ENCODE measurements at places on chromosomes 2 and 18.

DNA sequence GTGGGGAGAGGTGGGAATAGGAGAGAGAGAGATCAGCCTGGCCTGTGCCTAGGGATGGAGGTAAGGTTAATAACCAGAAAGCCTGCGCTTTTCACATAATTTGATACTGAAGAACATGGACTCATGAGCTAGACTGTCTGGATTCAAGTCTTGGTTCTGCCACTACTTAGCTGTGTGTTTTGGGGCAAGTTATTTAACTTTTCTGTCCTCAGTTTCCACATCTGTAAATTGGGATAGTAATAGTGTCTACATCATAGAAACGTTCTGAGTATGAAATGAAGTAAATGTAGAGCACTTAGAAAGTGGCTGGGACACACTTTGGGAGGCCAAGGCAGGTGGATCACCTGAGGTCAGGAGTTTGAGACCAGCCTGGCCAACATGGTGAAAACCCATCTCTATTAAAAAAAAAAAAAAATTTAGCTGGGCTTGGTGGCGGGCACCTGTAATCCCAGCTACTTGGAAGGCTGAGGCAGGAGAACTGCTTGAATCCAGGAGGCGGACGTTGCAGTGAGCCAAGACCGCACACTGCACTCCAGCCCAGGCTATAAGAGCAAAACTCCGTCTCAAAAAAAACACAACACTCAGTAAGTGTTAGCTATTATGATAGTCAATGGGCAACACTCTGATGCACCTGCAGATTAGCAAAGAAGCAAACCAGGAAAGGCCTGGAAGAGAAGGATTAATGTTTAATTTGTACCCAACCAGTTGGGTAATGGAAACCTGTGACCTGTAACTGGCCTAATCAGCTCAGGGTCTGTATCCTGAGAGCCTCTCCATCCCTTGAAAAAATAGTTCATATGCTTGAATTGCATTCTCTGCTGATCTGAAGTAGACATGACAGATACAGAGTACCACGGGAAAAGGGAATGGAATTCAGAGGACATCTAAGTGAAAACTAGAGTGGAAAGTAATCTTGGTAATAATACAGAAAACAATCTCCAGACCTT lies 6.8 kb downstream of the GALM start:
- DNase-seq = no peak

DNA sequence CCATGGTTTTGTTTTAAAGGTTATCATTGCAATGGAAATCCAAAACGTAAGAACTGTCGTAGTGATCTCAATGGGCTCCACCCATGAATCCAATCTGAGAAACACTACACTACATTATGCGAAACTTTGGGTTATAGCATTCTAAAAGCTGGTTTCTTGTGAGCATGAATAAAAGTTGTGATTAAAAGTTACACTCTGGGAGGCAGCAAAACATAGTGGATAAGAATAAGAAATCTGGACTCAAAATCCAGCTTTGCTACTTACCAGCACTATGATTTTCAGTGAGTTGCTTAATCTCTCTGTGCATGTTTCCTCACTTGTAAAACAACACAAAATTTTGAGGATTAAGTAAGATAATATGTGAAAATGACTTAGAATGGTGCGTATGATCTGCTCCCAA lies 25.7 kb upstream of the THOC1 start:
- DNase-seq = no peak

DNA sequence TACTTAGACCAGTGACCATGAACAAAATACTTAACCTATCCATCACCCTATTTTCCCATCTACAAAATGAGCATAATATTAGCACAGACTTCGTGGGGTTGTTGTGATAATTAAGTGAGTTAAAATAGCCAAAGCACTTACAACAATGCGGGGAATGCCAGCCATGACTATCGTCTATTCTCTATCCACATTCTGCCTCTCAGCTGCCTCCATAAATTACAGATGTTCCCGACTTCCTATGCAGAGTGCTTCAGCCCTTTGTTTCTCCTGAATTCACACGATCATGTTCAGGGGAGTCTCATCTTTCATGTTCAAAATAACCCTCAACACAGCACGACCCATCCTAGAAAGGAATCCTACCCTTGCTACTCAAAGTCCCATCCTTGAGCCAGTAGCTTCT lies 211.6 kb downstream of the EN1 start:
- DNase-seq = no peak

- DNase-seq = no peak
Observed at GRCh38 chr18:51953521-51953920, 386.5 kb upstream of the DCC start.
